Esophagus squamous epithelium (tissue), 5 donors: ENCODE measurements at places on chromosomes 13 and 19. TPM values are rescaled to one million over a fixed set of nuclear protein-coding genes. Genes with fewer than 3 reads are reported as not detected.

GRCh38 chr13:98729658-98730057, 22.8 kb downstream of the SLC15A1 start:
- no peak overlapping the region for H3K27ac ChIP-seq
- no peaks in the 10 kb centered on the region for H3K36me3 ChIP-seq
- no peak overlapping the region for H3K4me3 ChIP-seq

DNA sequence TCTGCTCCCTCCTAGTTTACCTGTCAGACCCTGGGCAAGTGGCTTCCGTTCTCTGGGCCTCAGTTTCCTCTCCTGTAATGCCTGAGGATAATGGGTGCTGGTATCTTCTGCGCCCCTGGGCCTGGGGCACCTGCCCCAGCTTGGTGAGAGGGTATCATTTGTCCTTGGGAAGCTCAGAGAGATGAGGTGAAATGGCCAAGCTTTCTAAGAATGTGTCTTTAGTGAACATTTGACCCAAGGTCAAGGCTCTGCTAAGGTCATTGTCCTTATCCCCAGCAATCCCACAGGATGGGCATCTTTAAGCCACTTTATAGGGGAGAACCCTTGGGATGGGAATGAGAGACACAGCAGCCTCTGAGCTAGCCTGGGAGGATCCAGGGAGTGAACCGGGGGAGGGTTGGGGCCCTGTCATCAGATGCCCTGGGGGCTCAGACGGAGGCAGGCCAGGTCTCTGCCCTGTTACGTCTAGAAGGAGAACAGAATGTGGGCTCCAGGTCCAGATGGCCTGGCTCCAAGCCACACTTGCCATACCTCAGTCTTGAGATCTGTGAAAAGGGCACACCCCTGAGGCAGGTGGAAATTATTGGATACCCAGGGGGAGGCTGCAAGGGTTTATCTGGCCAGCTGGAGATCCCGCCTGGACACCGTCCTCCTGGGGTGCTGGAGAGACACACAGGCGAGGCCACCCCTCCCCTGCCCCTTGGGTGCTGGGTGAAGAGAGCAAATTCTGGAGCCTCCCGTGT, 1.1 kb upstream of the NFIC start:
- peak overlapping the region; percentile 99 for H3K27ac ChIP-seq
- H3K4me1 ChIP-seq, result peaks cover 45% of the 10 kb centered on the region
- DNase-seq, result no peak
- H3K36me3 ChIP-seq, result no peaks in the 10 kb centered on the region

The ATCAY gene
- total RNA-seq, result not detected

DNA sequence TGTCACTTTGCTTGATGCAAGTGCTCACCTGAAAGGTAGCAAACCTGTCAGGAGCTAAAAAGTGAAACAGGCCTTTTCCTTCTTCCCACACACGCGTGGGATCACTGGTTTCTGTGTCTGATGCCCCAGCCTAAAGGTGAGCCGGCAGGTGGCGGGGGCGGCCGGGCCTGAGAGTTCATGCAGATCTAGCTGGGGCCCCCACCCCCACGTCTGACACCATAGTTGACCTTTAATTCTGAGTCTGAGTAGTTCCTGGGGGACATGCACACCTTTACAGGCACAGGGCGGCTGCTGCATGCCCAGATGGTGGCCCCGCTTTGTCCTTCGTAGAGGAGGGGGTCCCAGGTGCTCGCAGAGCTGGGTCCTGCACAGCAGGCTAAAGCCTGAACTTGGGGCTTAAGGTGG, 345.3 kb downstream of the TEX29 start:
- H3K4me3 ChIP-seq, result no peak overlapping the region
- peaks cover 4% of the 10 kb centered on the region for H3K27me3 ChIP-seq
- no peak for DNase-seq
- H3K36me3 ChIP-seq, result no peaks in the 10 kb centered on the region
- H3K27ac ChIP-seq, result no peak overlapping the region

The F10 gene
- total RNA-seq, result 6.7 TPM
